Fibroblast of villous mesenchyme (primary cell): ENCODE measurements at places on chromosomes 13 and 19. TPM values are rescaled to one million over a fixed set of nuclear protein-coding genes. Genes with fewer than 3 reads are reported as not detected.

Gene SLAIN1
- not detected in 2 replicates for total RNA-seq

Gene ERFL
- total RNA-seq, result under 0.01 TPM in 1 of 2 replicates, not detected in the other

Gene ZNF493
- total RNA-seq, result 11.0 and 11.2 TPM in 2 replicates

Gene OR1I1
- total RNA-seq, result not detected in 2 replicates

Gene B3GNT3
- total RNA-seq, result not detected in 2 replicates

Gene ZNF431
- 7.1 and 9.9 TPM in 2 replicates for total RNA-seq

Gene PTPRS
- 114 and 123 TPM in 2 replicates for total RNA-seq

Gene CLEC17A
- total RNA-seq, result not detected in 2 replicates

Gene CNN1
- 61.3 and 148 TPM in 2 replicates for total RNA-seq

Gene RDH8
- total RNA-seq, result not detected in 2 replicates

Gene CDK8
- total RNA-seq, result 13.9 and 23.3 TPM in 2 replicates

Gene ZNF726
- 4.3 and 4.5 TPM in 2 replicates for total RNA-seq

Gene ZNF98
- not detected in 2 replicates for total RNA-seq

Gene SOX1
- total RNA-seq, result not detected in 2 replicates

Gene DCLK1
- total RNA-seq, result 0.86 and 2.3 TPM in 2 replicates

Gene ZNF528
- 21.3 and 22.0 TPM in 2 replicates for total RNA-seq

Gene CRB3
- total RNA-seq, result 0.43 TPM in 1 of 2 replicates, not detected in the other

Gene APOC4
- total RNA-seq, result not detected in 2 replicates

Gene CEACAM8
- not detected in 2 replicates for total RNA-seq

Gene KLK15
- not detected in 2 replicates for total RNA-seq
